ENCODE measurements at places on chromosomes 13 and 19.
A peak's percentile ranks its signal among the peaks of the same experiment; 100 is the strongest.

GRCh38 chr19:5864725-5865486 lies 5.4 kb downstream of the FUT5 start:
- DNase-seq: no peak

DNA sequence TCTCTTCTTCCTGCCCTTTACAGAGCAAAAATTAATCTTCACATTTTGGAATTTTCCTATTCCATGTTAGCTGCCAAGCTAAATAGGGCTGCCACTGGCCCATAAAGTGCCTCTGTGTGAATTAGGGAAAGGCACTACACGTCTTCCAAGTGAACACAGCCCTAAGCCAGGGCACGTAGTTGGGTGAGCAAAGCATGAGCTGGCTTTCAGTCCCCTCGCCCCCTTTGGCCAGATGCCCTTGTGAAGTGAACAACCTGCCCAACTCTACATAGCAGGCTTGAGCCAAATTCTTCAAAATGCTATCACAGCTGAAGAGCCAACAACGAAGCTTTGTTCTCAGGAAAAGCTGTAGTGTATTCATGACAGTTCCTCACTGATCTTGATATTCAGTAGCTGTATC lies 213.1 kb downstream of the OXGR1 start:
- DNase-seq: no peak

GRCh38 chr13:59721926-59722910 lies 441.5 kb downstream of the DIAPH3 start:
- no peak for DNase-seq

DNA sequence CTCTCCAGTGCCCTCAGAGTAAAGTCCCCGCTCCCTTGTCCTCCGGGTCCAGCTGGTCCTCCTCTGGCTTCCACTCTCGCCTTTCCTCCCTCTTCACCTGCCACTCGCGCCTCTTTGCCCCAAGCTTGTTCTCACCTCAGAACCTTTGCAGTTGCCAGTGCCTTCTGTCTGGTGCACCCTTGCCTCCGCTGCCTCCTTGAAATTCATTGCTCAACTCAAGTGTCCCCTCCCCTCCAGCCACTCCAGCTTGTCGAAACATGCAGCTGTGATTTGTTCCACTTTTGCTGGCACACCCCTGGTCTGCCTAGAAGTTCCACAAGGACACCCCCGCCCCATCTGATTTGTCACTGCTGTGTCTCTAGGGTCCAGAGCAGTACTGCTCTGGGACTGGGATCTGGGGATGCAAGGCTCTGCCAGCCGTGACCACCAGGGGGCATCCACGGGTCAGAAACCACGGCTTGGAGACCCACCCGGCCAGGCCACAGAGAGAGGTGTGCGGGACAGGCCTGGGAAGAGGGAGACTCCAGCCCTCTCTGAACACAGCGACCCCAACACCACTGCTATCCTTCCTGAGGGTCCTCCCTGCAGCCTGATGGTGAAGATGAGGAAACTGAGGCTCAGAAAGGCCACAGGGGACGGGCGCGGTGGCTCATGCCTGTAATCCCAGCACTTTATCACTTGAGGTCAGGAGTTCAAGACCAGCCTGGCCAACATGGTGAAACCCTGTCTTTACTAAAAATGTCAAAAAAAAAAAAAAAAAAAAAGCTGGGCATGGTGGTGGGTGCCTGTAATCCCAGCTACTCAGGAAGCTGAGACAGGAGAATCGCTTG lies 49.9 kb downstream of the AP1M1 start:
- peak; percentile 17 for DNase-seq

- DNase-seq: no peak
These were observed 652.0 kb downstream of the LIG4 start for GRCh38 chr13:107563099-107563925.

- DNase-seq: no peak
These were observed 27.6 kb upstream of the NEK3 start for GRCh38 chr13:52187029-52187423.

GRCh38 chr19:29631450-29631849 lies 25.4 kb downstream of the POP4 start:
- DNase-seq: no peak

Data from NCI-H1417 treated with DMSO at 0.1 percent for 48 hours (cell line).